ENCODE measurements at places on chromosomes 5 and 9. TPM values are rescaled to one million over a fixed set of nuclear protein-coding genes. Genes with fewer than 3 reads are reported as not detected.

- no peaks in the 10 kb centered on the region for H3K27me3 ChIP-seq
- DNase-seq, result no peak
- no peaks in the 10 kb centered on the region for H3K36me3 ChIP-seq
- H3K27ac ChIP-seq, result no peak overlapping the region
- H3K4me3 ChIP-seq, result no peak overlapping the region
These were observed 3.4 kb downstream of the SSNA1 start for GRCh38 chr9:137191691-137192447.

DNA sequence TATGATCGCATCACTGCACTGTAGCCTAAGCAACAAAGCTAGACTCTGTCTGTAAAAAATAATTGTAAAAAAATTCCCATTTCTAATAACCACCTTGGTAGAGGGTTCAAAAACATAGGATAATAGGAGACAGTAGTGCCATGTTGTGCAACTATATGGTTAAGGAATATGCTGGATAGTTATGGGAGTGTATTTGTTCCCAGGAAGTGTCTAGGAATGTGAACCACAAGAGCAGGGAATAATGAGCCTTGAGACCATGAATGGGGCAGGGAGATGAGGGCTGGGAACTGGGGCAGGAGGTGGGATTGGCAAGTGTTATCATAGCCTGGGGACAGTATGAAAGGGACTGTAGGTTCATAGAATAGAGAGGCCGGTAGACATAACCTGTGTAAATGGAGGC lies 50.4 kb downstream of the RUSC2 start:
- DNase-seq, result no peak
- H3K27me3 ChIP-seq, result no peaks in the 10 kb centered on the region
- no peak overlapping the region for H3K27ac ChIP-seq
- no peaks in the 10 kb centered on the region for H3K36me3 ChIP-seq
- H3K4me1 ChIP-seq, result peaks cover 26% of the 10 kb centered on the region

DNA sequence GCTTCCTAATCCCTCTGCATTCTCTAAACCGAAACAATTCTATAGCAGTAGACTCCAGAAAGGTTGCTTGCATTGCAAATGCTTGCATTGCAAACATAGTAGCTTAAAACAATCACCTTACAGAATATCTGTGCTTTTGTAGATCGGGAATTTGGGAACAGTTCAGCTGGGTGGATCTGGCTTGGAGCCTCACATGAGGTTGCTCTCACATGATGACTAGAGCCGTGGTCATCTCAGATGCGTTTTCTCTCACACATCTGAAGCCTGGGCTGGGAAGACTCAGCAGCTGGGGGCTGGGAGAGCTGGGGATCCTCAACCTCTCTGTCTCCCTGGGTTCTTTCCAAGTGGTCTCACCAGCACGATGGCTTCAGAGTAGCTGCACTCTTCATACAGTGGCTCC lies 127.8 kb downstream of the MSX2 start:
- H3K27ac ChIP-seq, result no peak overlapping the region
- H3K4me1 ChIP-seq, result no peaks in the 10 kb centered on the region
- H3K36me3 ChIP-seq, result no peaks in the 10 kb centered on the region
- H3K4me3 ChIP-seq, result no peak overlapping the region

- no peaks in the 10 kb centered on the region for H3K27me3 ChIP-seq
- no peak overlapping the region for H3K4me3 ChIP-seq
- H3K36me3 ChIP-seq, result no peaks in the 10 kb centered on the region
- H3K4me1 ChIP-seq, result no peaks in the 10 kb centered on the region
These were observed 88.2 kb downstream of the LIFR start for GRCh38 chr5:38468202-38468673.

GRCh38 chr5:9342161-9342787 lies 203.6 kb downstream of the SEMA5A start:
- no peaks in the 10 kb centered on the region for H3K27me3 ChIP-seq
- H3K4me3 ChIP-seq, result no peak overlapping the region
- H3K27ac ChIP-seq, result no peak overlapping the region

DNA sequence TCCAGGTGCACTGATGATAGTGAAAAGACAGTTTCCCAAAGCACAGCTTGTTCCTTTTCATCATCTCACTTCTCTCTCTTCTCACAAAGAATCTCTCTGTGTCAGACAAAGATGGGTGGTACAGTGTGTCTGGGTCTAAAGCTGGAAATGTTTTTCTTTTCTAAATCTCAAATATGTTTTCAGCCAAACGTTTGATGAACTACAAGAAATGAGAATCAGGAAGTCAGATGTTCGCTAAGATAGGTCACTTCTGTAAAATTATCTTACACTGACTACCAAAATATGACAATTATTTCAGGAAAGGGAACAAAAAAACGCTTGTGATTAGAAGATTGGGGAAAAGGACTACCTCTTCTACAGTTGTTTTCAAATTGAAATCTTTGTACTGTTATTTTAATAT lies 708.8 kb downstream of the PTPRD start:
- no peaks in the 10 kb centered on the region for H3K36me3 ChIP-seq
- H3K4me3 ChIP-seq, result no peak overlapping the region
- no peak for DNase-seq
- H3K4me1 ChIP-seq, result peaks cover 6% of the 10 kb centered on the region
- no peaks in the 10 kb centered on the region for H3K27me3 ChIP-seq

GRCh38 chr5:159257007-159257406 lies 6.1 kb upstream of the UBLCP1 start:
- H3K27ac ChIP-seq, result no peak overlapping the region
- H3K27me3 ChIP-seq, result peaks cover 4% of the 10 kb centered on the region
- H3K36me3 ChIP-seq, result no peaks in the 10 kb centered on the region
- DNase-seq, result no peak
- no peaks in the 10 kb centered on the region for H3K4me1 ChIP-seq

- H3K27ac ChIP-seq, result no peak overlapping the region
- H3K36me3 ChIP-seq, result no peaks in the 10 kb centered on the region
- H3K27me3 ChIP-seq, result no peaks in the 10 kb centered on the region
These were observed 11.1 kb upstream of the MED10 start for GRCh38 chr5:6389397-6389796.

DNA sequence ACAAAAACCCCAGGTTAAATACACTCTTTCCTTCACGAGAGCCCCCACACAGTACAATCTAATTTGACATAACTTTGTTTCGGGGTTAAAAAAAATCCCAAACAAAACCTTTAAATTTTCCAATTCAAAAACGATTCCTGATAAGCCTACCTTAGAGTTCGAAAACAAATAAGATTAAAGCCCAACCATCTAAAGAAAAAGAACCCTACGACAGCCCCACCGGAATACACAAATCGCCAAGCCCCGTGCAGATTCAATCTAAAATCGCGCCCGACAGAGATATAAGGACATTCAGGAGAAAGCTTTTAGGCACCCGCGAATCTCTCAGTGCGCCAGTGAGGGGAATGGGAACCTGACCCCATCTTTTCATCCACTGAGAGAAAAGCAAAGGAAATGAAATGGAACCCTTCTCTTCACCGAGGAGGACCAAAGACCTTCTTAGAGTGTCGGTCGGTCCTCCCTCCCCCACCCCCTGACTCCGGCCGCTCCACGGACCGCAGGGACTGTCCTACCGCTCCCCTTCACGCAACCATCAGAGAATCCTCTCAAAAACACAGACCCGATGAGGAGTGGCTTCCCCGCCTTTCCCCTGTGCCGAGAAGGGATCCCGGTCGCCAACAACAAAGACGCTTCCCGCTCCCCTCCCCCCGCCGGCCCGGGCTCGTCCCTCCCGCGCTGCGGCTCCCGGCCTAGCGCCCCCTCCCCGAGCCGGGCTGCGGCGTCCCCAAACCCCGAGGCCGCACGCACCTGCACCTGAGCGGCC lies 925 bp downstream of the ABHD17B start:
- peak overlapping the region; percentile 95 for H3K27ac ChIP-seq
- H3K4me3 ChIP-seq, result peak overlapping the region; percentile 89
- peaks cover 5% of the 10 kb centered on the region for H3K36me3 ChIP-seq
- DNase-seq, result peak; percentile 76
- peaks cover 38% of the 10 kb centered on the region for H3K4me1 ChIP-seq

DNA sequence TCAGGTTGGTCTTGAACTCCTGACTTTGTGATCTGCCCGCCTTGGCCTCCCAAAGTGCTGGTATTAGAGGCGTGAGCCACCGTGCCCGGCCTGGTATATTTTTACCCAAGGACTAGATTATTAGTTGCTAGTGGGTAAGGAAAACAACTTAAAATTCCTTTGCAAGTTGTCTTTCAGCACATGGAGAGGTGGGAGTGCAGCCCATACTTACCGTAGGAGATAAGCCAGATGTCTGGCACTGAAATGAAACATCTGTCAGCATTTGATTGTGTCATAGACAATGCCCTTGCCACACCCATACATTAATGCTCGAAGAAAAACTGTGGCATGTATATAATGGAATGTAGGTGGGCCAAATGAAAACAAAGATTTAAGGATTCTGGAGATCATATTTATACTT lies 36.6 kb upstream of the ANKH start:
- H3K27ac ChIP-seq, result no peak overlapping the region
- H3K36me3 ChIP-seq, result no peaks in the 10 kb centered on the region
- no peaks in the 10 kb centered on the region for H3K4me1 ChIP-seq
- no peaks in the 10 kb centered on the region for H3K27me3 ChIP-seq

- H3K4me1 ChIP-seq, result peaks cover 9% of the 10 kb centered on the region
- H3K36me3 ChIP-seq, result no peaks in the 10 kb centered on the region
- H3K4me3 ChIP-seq, result no peak overlapping the region
- no peak overlapping the region for H3K27ac ChIP-seq
- no peaks in the 10 kb centered on the region for H3K27me3 ChIP-seq
These were observed 111.4 kb upstream of the SLC1A3 start for GRCh38 chr5:36494841-36495601.

DNA sequence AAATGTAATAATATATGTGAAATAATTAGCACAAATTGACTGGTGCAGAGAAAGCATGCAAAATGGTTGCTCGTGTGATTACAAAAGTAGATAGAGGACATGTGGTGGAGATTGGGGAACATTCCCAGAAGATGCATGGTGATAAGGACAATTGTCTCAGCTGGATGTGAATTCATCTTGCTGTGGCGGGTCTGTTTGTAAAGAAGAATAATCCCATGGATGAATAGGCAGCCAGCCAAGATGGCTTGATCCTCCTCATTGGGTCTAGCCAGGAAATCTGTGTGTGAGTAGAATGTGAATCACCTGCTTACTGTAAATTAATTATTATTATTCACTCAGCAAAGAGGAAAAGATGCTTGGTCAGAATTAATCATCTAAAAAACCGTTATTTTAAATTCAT lies 12.6 kb upstream of the DPYSL3 start:
- H3K27me3 ChIP-seq, result no peaks in the 10 kb centered on the region
- no peak overlapping the region for H3K4me3 ChIP-seq
- no peaks in the 10 kb centered on the region for H3K36me3 ChIP-seq
- peaks cover 16% of the 10 kb centered on the region for H3K4me1 ChIP-seq
- no peak overlapping the region for H3K27ac ChIP-seq

GRCh38 chr9:129632460-129632859 lies 6.5 kb downstream of the NTMT1 start:
- no peaks in the 10 kb centered on the region for H3K36me3 ChIP-seq
- H3K4me1 ChIP-seq, result peaks cover 9% of the 10 kb centered on the region
- no peaks in the 10 kb centered on the region for H3K27me3 ChIP-seq
- no peak for DNase-seq

DNA sequence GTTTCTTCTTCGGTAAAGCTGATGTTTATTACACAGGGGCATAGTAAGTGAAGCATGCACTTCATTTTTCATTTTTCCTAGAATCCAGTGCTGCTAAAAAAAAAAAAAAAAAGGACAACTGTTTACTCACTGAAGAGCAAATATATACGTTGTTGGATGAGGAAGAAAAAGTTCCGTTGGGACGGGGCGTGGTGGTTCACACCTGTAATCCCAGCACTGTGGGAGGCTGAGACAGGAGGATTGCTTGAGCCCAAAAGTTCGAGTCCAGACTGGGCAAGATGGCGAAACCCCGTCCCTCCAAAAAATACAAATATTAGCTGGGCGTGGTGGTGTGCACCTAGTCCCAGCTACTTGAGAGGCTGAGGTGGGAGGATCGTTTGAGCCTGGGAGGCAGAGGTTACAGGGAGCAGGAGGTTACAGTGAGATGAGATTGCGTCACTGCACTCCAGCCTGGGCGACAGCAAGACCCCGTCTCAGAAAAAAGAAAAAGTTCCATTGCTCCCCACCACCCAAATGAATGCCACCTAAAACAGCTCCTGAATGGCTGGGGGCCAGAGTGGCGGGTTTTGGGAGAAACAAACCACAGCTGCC lies 60.1 kb upstream of the GNE start:
- no peak for DNase-seq
- H3K27me3 ChIP-seq, result no peaks in the 10 kb centered on the region
- no peak overlapping the region for H3K27ac ChIP-seq
- H3K4me1 ChIP-seq, result peaks cover 17% of the 10 kb centered on the region

- peaks cover 6% of the 10 kb centered on the region for H3K4me1 ChIP-seq
- H3K27ac ChIP-seq, result no peak overlapping the region
- peaks cover 7% of the 10 kb centered on the region for H3K36me3 ChIP-seq
- DNase-seq, result no peak
- no peaks in the 10 kb centered on the region for H3K27me3 ChIP-seq
- H3K4me3 ChIP-seq, result no peak overlapping the region
These were observed 17.4 kb downstream of the TRIM32 start for GRCh38 chr9:116704470-116704869.

- peak overlapping the region; percentile 64 for H3K4me3 ChIP-seq
- H3K4me1 ChIP-seq, result peaks cover 22% of the 10 kb centered on the region
- no peak for DNase-seq
- peaks cover 84% of the 10 kb centered on the region for H3K27me3 ChIP-seq
These were observed 4.3 kb upstream of the IRX4 start for GRCh38 chr5:1886846-1887587.

- DNase-seq, result no peak
- no peaks in the 10 kb centered on the region for H3K27me3 ChIP-seq
- no peak overlapping the region for H3K4me3 ChIP-seq
- H3K36me3 ChIP-seq, result no peaks in the 10 kb centered on the region
- no peak overlapping the region for H3K27ac ChIP-seq
- peaks cover 18% of the 10 kb centered on the region for H3K4me1 ChIP-seq
These were observed 37.4 kb upstream of the TNFAIP8 start for GRCh38 chr5:119318256-119318894.

- H3K27me3 ChIP-seq, result no peaks in the 10 kb centered on the region
- no peak for DNase-seq
- H3K27ac ChIP-seq, result no peak overlapping the region
- H3K4me1 ChIP-seq, result no peaks in the 10 kb centered on the region
These were observed 410.7 kb downstream of the DTWD2 start for GRCh38 chr5:118577621-118578020.

DNA sequence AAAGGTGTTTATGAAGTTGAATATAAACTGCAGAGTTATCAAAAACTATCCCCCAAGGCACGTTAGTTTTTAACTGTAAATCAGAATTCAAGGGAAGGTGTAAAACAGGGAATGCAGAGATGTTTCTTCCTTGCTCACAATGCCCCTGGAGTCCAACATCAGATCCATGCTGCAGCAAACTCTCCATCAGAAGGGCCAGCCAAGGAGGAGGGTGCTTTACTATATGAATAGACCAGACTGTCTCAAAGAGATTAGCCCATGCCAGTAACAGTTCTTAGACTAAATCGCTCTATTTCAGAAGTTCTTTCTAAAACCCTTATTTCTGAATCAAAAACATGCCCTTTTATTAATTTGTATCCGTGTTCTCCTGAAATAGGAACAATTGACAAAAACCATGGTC lies 362.8 kb upstream of the RPS23 start:
- no peaks in the 10 kb centered on the region for H3K27me3 ChIP-seq
- H3K4me3 ChIP-seq, result no peak overlapping the region
- no peak overlapping the region for H3K27ac ChIP-seq
- peaks cover 18% of the 10 kb centered on the region for H3K4me1 ChIP-seq

Gene CCDC192
- 1.3 TPM for total RNA-seq

Gene GABRA1
- total RNA-seq, result 0.16 TPM

Gene SPOCK1
- total RNA-seq, result 10.5 TPM

Gene FCN2
- total RNA-seq, result not detected

Gene THBS4
- 23.2 TPM for total RNA-seq

Gene ANKRD18A
- 2.4 TPM for total RNA-seq

Gene FGFR4
- total RNA-seq, result 145 TPM

Gene FCN1
- total RNA-seq, result not detected

Gene FGF10
- total RNA-seq, result not detected

Gene SKP2
- total RNA-seq, result 75.6 TPM

Gene KLF4
- 26.8 TPM for total RNA-seq

Gene TCOF1
- total RNA-seq, result 165 TPM

Gene SLC36A3
- not detected for total RNA-seq

Gene EGFLAM
- 0.50 TPM for total RNA-seq

Gene TSSK1B
- 0.52 TPM for total RNA-seq

Gene INSL4
- not detected for total RNA-seq

Data from GM23338 (cell line).